Right kidney (tissue), 9 donors: ENCODE measurements at places on chromosomes 2 and 18.

DNA sequence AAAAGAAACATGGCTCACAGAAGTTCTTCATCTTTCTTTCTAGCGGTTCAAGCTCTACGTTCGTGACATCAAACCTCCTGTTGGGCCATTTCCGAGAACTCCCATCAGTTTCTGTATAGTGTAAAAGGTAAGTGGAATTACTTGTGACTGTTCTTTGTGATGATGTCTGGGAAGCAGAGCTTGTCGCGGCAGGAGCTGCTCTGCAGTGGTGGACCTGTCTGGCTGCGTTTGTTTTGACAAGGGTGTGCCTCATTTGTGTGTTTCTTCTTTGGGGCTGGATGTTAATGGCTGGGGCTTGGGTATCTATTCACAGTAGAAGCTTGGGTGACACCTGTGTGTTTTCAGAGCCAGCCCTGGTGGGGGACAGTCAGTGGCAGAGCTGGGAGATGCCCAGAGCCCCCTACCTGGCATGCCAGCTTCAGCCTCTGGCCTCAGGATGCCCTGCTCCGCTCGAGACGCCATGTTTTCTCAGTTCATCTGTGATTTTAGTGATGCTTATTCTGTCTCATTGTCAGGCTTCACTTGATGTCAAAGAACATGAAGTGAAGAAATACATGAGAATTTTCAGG is 59.6 kb downstream of the LDLRAD4 start:
- no peak for DNase-seq

DNA sequence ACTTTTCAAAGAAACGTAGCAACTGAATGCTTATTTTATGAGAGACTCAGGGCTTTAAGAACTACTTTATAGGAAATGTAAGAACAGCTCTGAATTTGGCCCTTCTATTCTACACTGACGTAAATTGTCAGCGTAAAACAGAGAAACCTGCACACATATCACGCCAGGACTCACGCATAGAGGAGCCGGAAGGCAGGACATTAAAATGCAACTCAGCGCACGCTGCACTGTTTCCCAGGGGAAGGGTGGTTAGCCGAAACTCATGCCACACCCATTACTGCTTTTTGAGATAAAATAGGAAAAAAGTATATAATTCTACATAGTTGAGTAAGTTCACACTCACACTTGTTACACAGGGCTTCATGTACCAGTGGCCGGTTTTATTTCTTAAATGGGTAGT is 7.4 kb downstream of the TUBB6 start:
- no peak for DNase-seq

GRCh38 chr2:127676906-127677305 is 1.6 kb upstream of the LIMS2 start:
- no peak for DNase-seq

DNA sequence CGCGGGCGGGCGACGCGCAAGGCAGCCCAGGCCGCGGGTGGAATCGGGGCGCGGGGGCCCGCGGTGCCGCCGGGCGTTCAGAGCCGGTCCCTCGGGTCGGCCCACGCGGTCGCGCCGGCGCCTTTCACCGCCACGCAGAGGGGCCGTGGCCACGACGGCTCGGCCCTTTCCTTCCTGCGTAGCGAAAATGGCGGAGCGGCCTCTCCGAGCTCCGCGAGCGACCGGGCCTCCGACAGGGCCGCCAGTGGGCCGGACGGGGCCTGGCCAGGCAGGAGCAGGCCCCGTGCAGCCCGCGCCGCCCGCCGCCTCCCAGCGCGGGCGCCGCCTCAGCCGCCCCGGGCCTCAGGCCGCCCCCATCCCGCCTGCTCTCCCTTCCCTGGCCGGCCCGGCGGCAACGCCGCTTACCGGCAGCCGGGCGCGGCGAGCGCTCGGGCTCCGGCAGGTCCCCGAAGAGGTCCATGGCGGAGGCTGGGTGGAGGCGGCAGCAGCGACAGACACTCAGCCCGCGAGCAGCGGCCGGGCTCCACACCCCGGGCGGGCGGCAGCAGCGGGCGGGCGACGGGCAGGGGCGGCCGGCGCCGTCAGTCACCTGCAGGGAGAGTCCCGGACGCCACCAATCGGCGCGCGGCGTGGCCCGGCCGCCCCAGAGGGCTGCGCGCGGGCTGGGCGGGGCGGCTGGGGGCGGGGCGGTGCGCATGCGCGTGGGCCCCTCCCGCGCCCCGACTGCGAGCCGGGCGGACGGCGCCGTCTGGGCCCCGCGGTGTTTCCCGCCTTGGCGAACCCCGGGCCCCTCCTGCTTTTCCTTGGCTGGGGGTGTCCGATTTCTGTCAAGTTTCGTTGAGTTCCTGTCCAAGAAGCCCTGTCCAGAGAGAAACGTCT is at the start of gene ILKAP:
Gene ILKAP, minus strand, starts transcription at position 602 of the 879 bp plus-strand sequence. Its CDS starts 142 bp downstream, at position 460.
- peak; percentile 90 for DNase-seq

DNA sequence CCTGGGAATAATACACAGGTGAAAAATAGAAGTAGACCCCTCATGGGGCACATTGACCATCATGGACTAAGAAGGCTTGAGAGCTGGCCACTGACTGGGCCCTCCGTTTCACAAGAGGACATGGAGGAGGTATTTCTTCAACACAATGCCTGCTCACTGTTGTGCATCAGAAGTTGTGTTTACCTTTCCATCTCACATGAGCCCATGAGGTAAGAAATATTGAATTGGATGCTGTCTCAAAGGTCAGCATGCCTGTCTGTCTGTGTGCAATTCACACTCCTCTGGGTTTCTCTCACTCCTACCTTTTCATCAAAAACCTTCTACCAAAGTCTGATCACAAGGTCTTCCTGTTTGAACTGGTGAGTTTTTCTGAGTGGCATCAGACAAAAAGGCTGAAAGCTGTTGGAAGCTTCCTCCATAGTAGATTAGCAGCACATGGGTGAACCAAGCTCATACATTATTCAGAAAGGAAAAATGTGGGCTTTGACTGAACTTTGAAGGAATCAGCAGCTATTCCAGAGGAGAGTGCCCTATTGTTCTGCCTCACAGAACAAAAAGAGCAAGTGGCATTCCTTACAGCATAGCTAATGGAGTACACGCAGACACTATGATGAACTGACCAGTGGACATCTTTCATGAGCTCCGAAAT is 143.2 kb upstream of the RND3 start:
- no peak for DNase-seq

- no peak for DNase-seq
Measured at GRCh38 chr2:227819398-227819697, 5.7 kb downstream of the CCL20 start.

DNA sequence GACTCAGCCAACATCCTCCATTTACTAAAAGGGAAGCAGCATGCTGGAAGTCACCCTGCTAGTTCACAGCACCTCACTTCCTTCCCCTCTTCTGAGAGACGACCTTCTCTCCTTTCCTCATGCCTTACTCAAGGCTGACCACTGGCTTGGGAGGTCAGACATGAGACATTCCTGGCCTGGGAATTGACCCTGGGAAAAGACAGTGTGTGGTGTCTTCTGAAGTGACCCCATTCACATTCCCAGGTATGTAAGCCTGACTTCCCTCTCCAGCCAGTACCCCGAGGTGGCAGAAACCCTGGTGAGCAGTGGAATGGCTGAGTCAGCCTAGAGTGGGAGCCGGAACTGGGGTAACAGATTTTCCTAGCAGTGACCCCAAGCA is 92.4 kb downstream of the PLB1 start:
- no peak for DNase-seq

GRCh38 chr2:218344090-218344754 is 12.4 kb upstream of the CATIP start:
- DNase-seq: no peak
